ENCODE measurements at places on chromosomes 13 and 19.

GRCh38 chr13:44540761-44541434 is 35.2 kb downstream of the TSC22D1 start:
- DNase-seq: no peak

GRCh38 chr19:1132552-1133383 is 29.0 kb downstream of the GPX4 start:
- no peak for DNase-seq

GRCh38 chr19:5369962-5370367 is 29.4 kb upstream of the PTPRS start:
- peak; percentile 82 for DNase-seq

- DNase-seq: no peak
These were observed 614.5 kb downstream of the TBC1D4 start for GRCh38 chr13:74867460-74867859.

DNA sequence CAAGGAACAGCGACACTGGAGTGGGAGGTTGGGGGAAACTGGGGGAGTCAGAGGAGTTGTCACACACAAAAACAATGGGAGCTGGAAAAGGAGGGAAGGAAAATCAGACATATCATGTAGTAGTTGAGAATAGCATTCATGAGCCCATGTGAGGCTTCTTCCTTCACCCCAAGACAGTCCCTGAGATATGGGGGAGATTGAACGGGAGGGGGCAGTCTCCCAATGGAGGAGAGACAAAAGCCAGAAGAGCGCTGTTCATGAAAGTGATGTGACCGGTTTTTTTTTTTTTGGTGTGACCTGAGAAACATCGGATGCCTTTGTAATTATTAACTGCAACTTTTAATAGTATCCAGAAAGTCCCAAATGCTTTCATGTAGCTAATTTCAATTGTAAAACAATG is 631.8 kb upstream of the KLF12 start:
- no peak for DNase-seq

DNA sequence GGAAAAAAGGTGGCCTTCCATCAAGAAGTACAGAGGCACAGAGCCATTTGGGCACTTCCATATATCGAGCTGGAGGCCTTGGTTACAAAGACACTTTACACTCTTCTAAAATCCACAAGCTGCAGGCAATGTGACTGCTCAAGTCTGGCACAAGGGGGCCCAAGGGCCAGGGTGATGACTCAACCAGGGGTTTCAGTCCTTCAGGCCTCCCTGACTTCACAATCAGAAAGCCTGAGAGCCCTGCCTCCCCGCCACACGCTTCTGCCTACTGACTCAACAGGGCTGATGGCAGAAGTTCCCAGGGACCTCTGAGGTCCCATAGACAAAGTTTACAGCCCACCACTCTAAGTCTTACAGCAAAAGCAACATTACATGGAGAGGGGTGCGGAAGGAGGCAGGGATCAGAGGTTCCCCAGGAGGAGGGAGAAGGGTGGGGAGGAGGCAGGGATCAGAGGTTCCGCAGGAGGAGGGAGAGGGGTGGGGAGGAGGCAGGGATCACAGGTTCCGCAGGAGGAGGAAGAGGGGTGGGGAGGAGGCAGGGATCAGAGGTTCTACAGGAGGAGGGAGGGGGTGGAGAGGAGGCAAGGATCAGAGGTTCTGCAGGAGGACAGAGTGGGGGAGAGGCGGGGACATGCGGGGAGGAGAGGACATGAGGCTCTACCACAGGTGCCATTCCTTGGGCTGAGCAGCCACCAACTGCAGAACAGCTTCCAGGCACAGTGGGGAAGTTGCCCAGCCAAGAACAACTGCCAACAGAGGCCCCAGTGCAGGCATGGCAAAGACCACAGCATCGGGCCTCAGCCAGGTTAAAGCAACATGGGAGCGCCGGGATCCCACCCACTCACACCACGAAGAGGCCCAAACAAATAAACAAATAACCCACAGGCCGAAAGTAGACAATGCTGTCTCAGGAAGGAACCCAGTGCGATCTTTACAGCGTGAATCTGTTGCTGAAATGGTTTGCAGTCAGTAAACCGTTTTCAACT is 52.0 kb downstream of the SLC7A1 start:
- DNase-seq: no peak

DNA sequence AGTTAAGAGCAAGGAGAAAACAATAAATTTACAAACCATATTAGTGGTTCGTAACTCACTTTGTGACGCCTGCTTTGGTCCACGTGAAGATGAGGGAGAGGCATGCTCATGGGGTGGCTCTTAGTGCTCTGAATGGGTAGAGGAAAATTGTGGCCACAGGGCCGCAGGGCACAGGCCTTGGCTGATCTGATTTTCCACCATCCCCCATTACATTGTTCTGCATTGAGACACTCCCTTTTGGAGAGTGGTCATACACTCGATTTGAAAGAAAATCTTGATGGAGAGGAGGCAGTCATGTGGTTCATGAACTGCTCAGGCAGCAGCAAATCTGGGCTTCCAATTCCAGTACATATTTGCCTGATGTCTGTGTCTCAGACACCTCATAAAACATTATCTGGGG is 815.2 kb downstream of the UQCRFS1 start:
- no peak for DNase-seq
